Activated CD4-positive, alpha-beta T cell treated with anti-CD3 and anti-CD28 coated beads, Interleukin-2, amount 10 ng/mL, durations not matched to agents 24 days and 14 days (primary cell): ENCODE measurements at places on chromosomes 1 and 21. TPM values are rescaled to one million over a fixed set of nuclear protein-coding genes. Genes with fewer than 3 reads are reported as not detected.

DNA sequence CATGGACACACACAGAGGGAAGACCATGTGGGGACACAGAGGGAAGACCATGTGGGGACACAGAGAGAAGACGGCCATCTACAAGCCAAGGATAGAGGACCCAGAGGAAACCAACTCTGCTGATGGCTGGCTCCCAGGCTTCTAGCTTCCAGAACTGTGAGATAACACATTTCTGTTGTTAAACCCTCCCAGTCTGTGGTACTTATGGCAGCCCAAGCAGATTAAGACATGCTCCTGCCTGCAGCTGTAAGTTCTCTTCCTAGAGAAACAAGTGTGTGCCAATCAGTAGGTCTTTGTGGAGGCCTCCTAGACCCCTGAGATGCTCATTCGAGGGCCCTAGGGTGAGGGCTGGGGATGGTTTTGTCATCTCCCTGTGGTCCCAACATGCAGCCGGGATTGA is 2.7 kb downstream of the AGT start:
- H3K4me3 ChIP-seq: no peak overlapping the region
- no peaks in the 10 kb centered on the region for H3K4me1 ChIP-seq
- H3K36me3 ChIP-seq: no peaks in the 10 kb centered on the region
- H3K27ac ChIP-seq: no peak overlapping the region
- peaks cover 6% of the 10 kb centered on the region for H3K27me3 ChIP-seq

MYOCOS gene
- total RNA-seq: 0.21 TPM in 1 of 2 replicates, not detected in the other

DNA sequence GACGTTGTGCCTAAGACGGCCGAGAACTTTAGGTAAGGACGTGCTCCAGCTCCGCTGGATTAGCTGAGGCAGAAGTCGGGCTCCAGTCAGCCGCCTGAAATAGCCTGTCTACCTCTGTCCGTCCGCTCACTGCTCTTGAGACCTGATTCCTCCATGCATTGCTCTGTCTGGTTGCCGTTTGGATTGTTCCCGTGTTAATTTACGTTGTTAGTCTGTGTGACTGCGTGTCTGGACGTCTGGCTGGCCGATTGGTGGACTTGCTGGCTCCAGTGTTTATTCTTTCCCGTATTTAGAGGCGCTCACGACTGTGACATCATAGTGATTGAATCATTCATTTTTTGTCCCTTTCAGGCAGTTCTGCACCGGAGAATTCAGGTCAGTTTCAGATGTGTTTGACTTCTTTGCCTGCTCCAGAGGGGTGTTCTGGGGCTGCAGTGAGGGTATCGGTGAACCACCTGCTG is 684 bp downstream of the PPIH start:
- H3K36me3 ChIP-seq: peaks cover 32% of the 10 kb centered on the region
- DNase-seq: peak; percentile 60
- no peaks in the 10 kb centered on the region for H3K27me3 ChIP-seq
- H3K4me3 ChIP-seq: peak overlapping the region; percentile 97
- H3K4me1 ChIP-seq: peaks cover 37% of the 10 kb centered on the region

- peaks cover 49% of the 10 kb centered on the region for H3K4me1 ChIP-seq
Observed at GRCh38 chr1:28885472-28885877, 28.9 kb upstream of the EPB41 start.

MXRA8 gene
- 0.24 and 0.75 TPM in 2 replicates for total RNA-seq

DNA sequence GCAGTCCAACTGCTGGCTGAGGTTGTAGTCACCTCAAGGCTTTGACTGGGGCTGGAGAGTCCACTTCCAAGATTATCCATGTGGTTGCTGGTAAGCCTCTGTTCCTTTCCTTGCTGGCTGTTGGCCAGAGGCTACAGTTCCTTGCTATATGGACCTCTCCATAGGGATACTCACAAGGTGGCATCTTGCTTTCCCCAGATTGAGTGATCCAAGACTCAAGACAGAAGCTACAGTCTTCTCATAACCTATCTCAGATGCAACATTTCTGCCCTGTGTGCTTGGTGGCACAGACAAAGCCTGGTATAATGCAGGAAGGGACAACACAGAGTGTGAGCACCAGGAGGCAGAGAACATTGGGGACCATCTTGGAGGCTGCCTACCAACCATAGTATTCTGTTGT is 111.8 kb downstream of the FNBP1L start:
- H3K4me3 ChIP-seq: no peak overlapping the region
- no peak overlapping the region for H3K27ac ChIP-seq
- DNase-seq: no peak
- H3K27me3 ChIP-seq: peaks cover 14% of the 10 kb centered on the region

CHODL gene
- not detected in 2 replicates for total RNA-seq

DNA sequence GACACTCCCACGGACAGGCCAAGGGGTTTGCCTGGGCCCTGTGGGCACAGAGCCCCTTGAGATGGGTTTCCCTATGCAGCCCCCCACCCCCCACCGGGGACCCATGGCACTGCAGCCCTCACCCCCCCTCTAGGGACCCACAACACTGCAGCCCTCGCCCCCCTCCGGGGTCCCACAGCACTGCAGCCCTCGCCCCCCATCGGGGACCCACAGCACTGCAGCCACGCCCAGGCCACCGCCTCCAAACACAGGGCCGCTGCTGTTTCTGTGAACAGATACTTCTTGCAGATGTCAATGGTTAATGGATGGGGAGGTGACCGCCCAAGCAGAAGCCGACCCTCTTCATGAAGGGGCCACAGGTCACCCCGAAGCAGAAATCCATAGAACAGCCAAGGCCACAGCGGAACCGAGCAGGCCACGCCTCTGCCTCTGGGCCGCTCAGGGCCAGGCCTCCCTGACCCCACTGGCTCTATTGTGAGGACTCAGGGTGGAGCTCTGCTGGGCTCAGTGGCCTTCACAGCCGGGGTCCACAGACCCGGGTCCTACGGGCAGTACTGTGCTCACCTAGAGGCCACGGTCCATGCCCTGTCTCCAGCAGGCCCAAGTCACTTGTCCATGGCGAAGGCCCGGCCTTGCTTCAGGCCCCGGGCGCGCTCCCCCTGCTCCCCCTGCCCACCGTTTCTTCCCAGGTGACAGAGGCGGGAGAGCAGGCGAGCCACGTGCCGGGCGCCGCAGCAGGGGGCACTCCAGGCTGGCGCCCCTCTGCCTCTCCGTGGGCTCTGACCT is 4.1 kb upstream of the POFUT2 start:
- peaks cover 9% of the 10 kb centered on the region for H3K4me1 ChIP-seq
- no peak for DNase-seq

DNA sequence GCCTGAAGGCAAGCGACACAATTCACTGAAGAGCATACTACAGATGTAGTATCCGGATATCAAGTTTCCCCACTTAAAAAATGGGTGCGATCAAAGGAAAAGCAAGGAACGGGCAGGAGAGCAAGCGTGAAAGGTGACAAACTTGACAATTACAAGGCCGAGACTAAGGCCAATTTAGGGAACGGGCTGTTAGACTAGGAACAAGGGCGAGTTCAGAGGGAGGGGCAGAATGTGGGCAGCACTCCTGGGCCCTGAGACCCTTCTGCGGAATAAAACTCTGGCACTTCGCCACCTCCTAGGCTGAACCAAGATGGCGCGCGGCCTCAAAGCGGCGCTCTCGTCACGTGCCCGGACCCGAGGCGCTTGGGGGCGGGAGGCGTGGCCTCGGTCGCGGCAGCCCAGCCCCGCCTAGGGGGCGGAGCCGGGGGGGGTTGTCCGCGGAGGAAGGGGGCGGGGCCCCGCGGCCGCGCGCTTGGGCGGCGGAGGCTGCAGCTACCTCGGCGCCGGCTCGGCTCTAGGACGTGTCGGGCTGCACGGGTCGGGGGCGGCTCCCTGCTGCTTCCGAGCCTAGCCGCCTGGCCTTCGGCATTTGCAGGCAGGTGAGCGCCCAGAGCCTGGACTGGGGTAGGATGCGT is at the start of gene PPFIA4:
TSS of gene PPFIA4 (plus strand) at position 461 of the 635 bp plus-strand sequence. CDS start 12,518 bp downstream, outside the sequence.
- H3K27me3 ChIP-seq: peaks cover 2% of the 10 kb centered on the region
- H3K27ac ChIP-seq: peak within 1 kb of the TSS; percentile 80
- H3K4me1 ChIP-seq: peaks cover 24% of the 10 kb centered on the region
- peaks cover 39% of the 10 kb centered on the region for H3K36me3 ChIP-seq

GRCh38 chr1:169330927-169331326 is 36.7 kb downstream of the NME7 start:
- peaks cover 15% of the 10 kb centered on the region for H3K4me1 ChIP-seq
- H3K4me3 ChIP-seq: no peak overlapping the region
- no peaks in the 10 kb centered on the region for H3K27me3 ChIP-seq

ACTN2 gene
- 0.40 and 0.44 TPM in 2 replicates for total RNA-seq

DNA sequence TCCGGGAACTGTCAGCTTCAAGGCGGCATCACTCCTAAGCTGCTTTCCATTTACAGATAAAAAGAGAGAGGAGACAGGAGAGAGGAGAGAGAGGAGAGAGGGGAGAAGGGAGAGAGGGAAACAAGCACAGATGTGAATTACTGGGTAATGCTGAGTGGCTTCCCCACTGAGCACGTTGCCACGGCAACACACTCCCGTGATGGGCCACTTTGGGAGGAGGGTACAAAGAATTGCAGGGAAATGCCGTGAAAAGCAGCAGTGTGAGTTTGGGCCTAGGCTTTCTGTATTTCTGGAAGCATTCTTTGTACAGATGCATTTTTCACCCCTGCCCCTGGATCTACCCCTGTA is 128.0 kb upstream of the IRF2BP2 start:
- no peak overlapping the region for H3K27ac ChIP-seq
- DNase-seq: no peak
- no peaks in the 10 kb centered on the region for H3K36me3 ChIP-seq
- no peaks in the 10 kb centered on the region for H3K27me3 ChIP-seq
- H3K4me3 ChIP-seq: no peak overlapping the region

GRCh38 chr1:147504801-147505311 is 36.4 kb upstream of the BCL9 start:
- H3K4me1 ChIP-seq: no peaks in the 10 kb centered on the region
- H3K36me3 ChIP-seq: no peaks in the 10 kb centered on the region
- H3K27me3 ChIP-seq: peaks cover 14% of the 10 kb centered on the region
- no peak overlapping the region for H3K27ac ChIP-seq
- H3K4me3 ChIP-seq: no peak overlapping the region

- no peaks in the 10 kb centered on the region for H3K36me3 ChIP-seq
- DNase-seq: peak; percentile 74
- no peaks in the 10 kb centered on the region for H3K4me1 ChIP-seq
- H3K27me3 ChIP-seq: peaks cover 10% of the 10 kb centered on the region
- no peak overlapping the region for H3K4me3 ChIP-seq
- no peak overlapping the region for H3K27ac ChIP-seq
Observed at GRCh38 chr1:74771913-74772515, 39.1 kb downstream of the TYW3 start.

- H3K36me3 ChIP-seq: no peaks in the 10 kb centered on the region
- no peak overlapping the region for H3K27ac ChIP-seq
- peaks cover 2% of the 10 kb centered on the region for H3K27me3 ChIP-seq
- no peak overlapping the region for H3K4me3 ChIP-seq
Observed at GRCh38 chr1:1074631-1075147, 583 bp upstream of the RNF223 start.

NR0B2 gene
- total RNA-seq: not detected in 2 replicates
